ENCODE measurements at places on chromosomes 1 and 21.

GRCh38 chr1:226787638-226788037 lies 48.6 kb upstream of the ITPKB start:
- DNase-seq: no peak

- DNase-seq: no peak
Measured at GRCh38 chr1:209758400-209758799, 2.5 kb downstream of the TRAF3IP3 start.

GRCh38 chr1:86522240-86522639 lies 24.6 kb upstream of the CLCA4 start:
- DNase-seq: no peak

DNA sequence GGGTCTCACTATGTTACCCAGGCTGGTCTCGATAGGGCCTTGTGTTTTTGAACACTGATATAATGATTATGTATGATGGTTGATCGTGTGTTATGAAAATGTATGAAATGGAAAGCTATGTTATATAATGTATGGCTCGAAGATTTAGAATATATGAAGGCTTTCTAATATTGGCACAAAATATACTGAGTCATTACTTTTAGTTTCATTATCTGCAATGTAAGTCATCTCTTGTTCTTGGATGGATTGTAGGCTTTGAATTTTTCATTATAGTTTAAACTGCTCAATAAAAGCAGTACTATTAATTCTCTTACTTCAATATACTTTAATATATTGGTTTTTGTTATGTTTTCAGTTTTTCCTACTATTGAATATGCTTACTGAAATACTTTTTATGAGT lies 10.1 kb downstream of the FMN2 start:
- no peak for DNase-seq

DNA sequence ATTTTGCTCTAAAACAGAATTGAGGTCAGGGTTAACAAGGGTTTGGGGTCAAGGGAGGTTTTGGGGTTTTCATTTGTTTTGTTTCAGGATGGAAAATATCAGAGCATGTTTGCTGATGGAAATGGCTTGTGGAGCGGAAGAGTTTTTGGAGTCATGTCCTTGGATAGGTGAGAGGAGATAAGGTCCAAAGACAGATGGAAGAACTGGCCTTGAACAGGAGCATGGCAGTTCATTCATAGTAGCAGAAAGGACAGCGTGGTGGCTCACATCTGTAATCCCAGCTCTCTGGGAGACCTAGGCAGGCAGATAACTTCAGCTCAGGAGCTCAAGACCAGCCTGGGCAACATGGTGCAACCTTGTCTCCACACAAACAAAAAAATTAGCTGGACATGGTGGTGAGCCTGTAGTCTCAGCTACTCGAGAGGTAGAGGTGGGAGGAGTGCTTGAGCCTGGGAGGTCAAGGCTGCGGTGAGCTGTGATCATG lies 65.1 kb downstream of the MAB21L3 start:
- DNase-seq: no peak

DNA sequence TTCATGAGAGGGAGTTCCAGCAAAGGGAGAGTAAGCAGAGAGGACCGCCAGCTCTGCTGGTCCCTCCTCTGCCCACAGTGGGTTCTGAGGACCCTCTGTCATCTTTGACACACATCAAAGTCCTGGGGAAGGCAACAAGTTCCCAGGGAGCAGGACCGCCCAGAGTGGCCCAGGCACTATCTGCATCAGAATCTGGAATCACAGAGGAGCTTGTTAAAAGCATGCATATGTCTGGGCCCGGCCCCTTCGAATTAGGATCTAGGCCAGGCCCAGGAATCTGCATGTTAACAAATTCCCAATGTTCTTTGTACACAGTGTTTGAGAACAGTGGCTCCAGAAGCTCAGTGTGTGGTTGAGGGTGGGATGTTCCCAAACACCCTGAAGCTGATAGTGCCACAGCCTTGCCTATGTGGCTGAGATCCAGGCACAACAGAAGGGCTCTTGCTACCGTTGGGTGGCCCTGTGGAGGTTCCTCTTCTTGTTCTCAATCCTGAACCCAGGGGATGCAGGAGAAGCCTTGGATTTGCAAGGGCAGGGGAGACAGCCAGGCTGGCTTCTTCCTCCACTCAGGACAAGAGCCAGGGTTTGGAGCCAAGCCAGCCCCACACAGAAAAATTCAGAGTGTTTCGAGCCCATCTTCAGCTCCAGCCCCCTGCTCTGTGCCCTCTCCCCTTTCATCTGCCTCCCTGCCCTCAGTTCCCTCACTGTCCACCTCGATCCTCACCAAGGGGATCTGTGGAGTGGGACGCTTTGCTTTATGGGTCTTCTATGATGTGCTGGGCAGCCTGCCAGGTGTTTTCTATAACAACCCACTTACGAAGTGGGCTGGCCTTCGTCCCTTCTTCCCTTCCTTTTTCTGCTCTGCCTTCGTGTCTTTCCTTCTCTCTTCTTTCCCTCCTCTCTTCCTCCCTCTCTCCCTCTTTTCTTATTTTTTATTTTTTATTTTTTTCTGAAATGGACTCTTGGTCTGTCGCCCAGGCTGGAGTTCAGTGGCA lies 129.0 kb upstream of the TMPRSS2 start:
- DNase-seq: no peak

DNA sequence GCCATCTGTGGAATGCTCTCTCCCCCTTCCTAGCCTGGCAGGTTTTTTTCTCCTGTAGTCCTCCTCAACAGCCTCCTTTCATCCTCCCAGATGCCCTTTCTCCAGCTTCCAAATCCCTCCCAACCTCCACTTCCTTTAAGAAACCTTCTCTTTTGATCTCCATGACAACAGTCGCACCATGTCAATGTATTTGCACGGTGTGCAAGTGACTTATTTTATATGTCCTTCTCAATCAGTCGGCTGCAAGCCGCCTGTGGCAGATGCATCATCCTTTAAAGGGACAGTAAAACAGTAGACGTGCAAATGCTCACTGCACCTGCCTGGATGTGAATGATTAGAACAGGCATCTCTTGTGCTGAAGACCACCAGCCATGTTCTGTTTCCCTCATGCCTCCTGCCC lies 285.2 kb downstream of the PCP4 start:
- no peak for DNase-seq
